ENCODE measurements at places on chromosomes 16 and 17.
A peak's percentile ranks its signal among the peaks of the same experiment; 100 is the strongest.

- no peak for DNase-seq
Measured at GRCh38 chr17:19554393-19554792, 20.7 kb downstream of the SLC47A1 start.

GRCh38 chr16:50531359-50531758 is 16.8 kb upstream of the NKD1 start:
- DNase-seq, result no peak

- no peak for DNase-seq
Measured at GRCh38 chr17:4710693-4711634, 532 bp downstream of the ARRB2 start.

GRCh38 chr17:8345052-8345690 is 5.5 kb downstream of the ODF4 start:
- no peak for DNase-seq

GRCh38 chr17:1673041-1673785 is 11.5 kb downstream of the PRPF8 start:
- DNase-seq, result no peak

GRCh38 chr17:50502301-50502990 is 5.8 kb upstream of the MYCBPAP start:
- no peak for DNase-seq

DNA sequence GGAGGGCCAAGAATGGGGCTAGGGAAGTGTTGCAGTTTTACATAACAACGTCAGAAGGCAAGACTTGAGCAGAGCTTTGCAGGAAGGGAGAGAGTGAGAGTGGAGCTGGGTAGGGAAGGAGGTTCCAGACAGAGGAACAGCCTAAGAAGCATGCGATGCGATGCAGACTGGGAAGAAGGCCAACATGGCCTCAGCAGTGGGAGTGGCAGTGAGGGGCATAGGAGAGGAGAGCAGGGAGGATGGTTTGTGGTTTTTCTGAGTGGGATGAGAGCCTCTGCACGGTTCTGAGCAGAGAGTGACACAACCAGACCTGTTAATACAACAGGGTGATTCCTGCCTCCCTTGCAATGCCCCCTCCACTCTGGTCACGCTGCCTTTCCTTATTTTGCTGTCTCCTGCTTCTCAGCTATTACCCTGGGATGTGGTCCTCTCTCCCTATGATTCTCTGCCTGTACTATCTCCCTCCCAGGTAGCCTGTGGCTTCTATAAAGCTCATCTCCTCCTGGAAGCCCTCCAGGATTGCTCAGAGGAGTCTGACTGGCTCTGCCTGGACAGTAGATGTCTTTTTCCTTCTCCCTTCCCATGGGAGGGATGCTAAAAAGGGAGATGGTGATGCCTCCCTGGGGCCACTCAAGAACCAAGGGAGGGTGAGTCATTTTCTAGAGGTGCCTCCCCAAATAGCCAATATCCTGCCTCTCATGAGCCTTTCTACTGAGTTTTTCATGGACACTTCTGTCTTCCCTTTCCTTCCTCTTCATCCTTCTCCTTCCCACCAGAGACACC is 38.7 kb upstream of the NGFR start:
- DNase-seq, result peak; percentile 56

DNA sequence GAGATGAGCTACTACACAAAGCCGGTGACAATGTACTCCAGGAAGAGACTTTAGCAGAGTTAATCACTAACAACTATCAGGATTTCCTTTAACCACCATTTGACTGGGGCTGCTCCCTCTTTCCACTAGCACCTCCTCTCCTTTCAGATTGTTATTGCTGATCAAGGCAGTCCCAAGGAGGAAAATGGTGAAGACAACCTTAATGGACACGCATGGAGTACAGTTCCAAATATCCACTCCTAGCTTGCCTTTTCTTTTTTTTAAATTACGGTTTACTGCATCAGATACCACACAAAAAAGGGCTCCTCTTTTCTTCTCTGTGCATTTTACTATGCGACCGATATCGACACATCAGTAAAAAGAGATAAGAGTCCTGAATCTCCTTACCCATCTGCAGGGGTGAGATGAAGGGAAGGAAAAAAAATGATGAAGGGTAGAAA is 30.9 kb downstream of the FAM222B start:
- peak; percentile 67 for DNase-seq

DNA sequence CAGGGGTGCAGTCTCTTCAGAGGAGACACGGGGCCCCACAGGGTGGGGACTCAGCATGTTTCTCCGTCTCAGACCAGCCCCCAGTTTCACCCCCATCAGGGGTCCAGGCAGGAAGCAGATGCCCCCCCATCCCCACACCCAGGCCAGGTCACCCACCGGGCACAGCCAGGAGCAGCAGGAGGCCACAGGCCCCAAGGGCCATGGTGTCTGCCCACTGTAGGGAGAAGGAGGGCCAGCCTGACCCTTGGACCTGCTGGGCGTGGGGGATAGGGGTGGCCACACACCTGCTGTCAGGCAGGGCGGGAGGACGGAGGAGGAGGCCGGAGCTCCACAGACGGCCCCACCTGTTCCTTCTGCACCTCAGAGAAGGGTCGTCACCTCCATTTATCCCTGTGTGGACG is at the start of gene TPSG1:
Gene TPSG1 (minus strand): TSS at position 218 of the 401 bp plus-strand sequence. CDS start 16 bp downstream, at position 202.
- DNase-seq, result no peak

DNA sequence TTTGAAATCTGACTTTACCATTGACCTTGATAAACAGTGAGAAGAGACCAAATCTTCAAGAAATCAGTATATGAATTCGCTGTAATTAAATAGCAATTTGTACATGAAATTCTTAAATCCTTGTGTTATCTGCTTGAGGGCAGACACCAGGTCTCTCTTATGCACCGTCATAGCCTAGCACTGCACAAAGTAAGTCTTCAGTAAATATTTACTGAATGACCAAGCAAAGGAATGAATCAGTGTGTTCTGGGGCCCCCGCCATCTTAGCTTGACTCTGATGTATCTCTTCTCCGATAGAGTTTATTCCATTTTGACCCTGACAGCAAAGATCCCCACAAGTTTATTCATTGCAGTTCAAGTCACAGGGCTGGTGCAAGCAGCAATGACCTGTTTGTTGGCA is 328.0 kb downstream of the TMEM114 start:
- no peak for DNase-seq

DNA sequence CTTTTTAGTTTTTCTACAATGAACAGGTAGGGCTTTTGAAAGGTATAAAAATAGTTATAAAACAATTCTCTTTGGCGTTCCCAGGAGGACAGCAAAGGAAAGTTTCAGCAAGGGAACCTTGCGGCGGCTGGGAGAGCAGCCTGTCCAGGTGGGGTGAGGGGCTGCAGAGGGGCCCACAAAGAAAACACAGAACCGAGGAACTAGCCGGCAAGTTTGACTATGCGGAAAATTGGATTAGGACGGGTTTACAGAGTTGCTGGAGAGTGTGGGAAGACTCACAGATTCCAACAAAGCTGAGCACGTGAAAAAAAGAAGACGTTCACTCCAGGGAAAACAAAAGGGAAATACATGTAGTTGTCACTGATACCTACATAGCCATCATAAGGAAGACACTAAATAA is 40.2 kb upstream of the METTL16 start:
- DNase-seq, result no peak

GRCh38 chr17:28906706-28907438 is 4.0 kb upstream of the DHRS13 start:
- no peak for DNase-seq

GRCh38 chr17:34443619-34444469 is 80.8 kb upstream of the CCL1 start:
- peak; percentile 20 for DNase-seq

DNA sequence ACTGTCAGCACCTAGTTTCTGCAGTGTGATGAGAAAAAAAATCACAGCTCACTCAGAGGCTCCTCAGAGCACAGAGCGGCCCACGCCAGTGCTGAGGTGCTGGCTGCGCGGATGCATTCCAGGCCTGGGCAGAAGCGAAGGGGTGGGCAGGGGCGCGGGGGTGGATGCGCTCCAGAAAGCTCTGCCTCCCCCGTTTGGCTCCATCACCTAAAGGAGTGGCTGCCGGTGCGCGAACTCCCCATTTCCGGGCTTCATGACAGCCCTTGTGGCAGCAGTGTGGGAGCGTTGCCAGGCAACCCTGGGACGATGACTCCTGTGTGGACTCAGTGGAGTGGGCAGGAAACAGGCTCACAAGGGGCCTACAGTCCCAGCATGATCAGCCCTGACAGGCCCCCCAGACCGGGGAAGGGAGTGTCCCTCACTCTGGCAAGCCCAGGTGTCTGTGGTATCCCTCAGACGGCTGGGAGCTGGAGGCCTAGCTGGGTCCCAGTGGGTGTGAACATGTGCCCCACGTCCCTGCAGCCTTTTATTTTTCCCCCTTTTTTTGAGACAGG is 32.8 kb upstream of the NUDT16L1 start:
- DNase-seq, result peak; percentile 87

- DNase-seq, result peak; percentile 84
Measured at GRCh38 chr16:15907863-15908478, 19.6 kb upstream of the CEP20 start.

DNA sequence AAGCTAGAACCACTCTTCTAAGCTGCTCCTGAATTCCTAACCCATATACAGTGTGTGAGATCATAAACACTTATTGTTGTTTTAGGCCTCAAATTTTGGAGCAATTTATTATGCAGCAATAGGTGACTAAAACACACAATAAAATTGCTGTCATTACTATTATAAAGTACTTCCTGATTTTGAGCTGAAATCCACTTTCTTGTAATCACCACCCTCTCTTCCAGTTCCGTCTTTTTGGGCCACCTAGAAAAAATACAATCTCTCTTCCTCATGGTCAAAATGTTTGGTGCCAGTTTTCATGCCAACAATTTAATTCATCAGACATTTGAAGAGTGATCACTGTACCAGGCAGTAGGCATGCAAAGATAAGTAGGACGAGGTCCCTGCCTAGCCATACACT is 43.3 kb upstream of the NF1 start:
- DNase-seq, result no peak

DNA sequence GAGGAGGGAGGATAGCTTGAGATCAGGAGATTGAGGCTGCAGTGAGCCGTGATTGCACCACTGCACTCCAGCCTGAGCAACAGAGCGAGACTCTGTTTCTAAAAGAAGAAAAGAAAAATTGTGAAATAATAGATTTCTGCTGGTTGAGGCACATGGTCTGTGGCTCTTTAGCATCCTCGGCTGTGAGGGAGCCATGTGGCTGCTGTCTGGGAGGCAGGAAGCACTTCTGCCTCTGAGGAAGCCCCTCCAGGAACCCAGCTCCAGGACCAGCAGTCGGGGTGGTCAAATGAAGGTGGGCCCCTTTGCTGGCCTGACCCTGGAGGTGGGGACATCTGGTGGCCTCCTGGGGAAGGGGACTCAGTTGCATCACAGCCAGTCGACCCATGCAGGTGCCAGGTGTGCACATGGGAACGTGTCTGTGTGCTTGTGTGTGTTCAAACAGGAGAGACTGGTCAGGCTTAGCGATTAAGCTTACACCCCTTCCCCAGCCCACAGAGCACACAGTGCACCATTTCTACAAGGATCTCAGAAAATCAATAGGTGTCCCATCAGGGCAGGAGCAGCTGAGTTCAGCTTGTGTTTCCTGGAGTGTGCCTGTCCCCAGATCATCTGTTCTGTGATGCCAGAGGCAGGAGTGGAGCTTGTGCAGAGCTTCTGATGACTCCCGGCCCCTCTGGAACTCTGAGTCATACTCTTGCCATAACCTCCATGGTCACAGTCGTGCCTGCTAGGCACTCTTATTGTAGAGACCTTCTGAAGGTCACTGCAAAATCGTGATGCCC is 24.3 kb upstream of the MGAT5B start:
- peak; percentile 65 for DNase-seq

GRCh38 chr17:82959990-82960418 is 119.4 kb upstream of the METRNL start:
- no peak for DNase-seq

DNA sequence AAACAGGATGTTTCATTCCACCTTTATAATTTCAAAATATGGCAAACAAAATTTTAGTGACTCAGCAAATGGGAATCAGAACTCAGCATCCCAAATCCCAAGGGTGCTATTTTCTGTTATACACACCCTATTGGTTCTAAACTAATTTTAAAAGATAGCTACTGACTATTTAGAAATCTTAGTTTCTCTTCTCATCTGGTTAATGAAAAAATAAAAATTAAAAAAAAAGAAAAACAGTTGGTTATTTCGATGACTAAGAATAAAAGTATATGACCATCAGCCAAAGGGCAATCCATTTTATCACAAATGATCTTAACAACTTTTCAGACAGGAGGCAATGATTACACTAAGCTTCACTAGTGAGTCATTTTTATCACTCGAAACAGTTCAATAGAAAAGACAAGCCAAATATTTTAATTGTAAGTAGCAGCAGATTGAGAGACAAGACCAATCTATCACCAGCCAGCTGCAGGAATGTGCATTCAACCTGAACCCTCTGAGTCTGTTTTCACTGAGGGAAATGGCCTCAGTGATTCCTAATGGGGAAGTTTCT is 15.2 kb downstream of the PHLPP2 start:
- no peak for DNase-seq

DNA sequence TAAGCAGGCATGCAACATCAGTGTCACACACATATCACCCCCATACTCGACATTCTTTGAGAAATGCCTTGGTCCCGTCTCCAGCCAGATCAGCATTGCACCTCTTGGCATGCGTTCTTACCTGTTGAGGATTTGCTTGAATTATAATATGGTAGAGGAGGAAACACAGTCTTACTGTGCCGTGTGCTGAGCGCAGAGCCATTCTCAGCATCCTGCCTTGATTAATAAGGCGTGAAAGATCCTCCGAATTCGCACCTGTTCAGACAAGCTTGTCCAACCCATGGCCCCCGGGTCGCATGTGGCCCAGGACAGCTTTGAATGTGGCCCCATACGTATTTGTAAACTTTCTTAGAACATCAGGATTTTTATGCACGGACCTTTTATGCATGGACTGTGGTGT is 408.1 kb downstream of the WWOX start:
- no peak for DNase-seq

GRCh38 chr17:34082404-34082803 is 172.7 kb upstream of the CCL2 start:
- DNase-seq, result no peak

GRCh38 chr17:60163108-60163784 is 13.5 kb downstream of the CA4 start:
- DNase-seq, result no peak

- DNase-seq, result no peak
Measured at GRCh38 chr17:7763919-7764318, 46.4 kb downstream of the DNAH2 start.

GRCh38 chr17:17269926-17270773 is 10.9 kb downstream of the COPS3 start:
- no peak for DNase-seq

DNA sequence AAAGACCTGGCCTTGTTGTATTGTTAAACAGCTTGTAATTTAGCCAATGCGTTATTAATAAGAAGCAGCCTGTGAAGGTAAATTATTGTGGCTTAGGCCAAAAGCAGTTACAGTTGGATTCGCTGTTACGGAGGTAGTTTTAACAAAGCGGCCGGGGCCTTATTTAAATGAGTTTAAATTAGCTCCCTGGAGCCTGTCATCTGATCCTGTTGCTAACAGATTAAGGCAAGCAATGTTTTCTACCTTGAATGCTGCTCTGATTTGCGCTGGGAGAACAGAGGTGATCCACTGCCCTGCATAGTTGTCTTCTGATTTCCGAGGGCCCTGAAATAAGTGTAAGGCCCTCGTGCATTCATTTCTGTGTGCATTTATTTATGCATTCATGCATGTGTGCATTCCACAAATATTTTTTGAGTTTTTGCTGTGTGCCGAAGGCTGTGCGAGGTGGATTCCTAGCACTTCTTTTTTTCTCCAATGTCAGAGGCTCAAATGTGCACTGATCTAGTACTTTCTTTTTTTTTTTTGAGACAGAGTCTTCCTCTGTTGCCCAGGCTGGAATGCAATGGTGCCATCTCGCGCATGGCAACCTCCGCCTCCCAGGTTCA is 10.9 kb downstream of the SEC14L5 start:
- no peak for DNase-seq

GRCh38 chr17:27973258-27974044 is 69.0 kb upstream of the NLK start:
- no peak for DNase-seq

GRCh38 chr17:38329808-38330730 is 13.7 kb downstream of the GPR179 start:
- DNase-seq, result no peak
